ENCODE measurements at places on chromosomes 5 and 9. TPM values are rescaled to one million over a fixed set of nuclear protein-coding genes. Genes with fewer than 3 reads are reported as not detected.
A peak's percentile ranks its signal among the peaks of the same experiment; 100 is the strongest.

Gene ADAMTS13
- 1.8 TPM for total RNA-seq

Gene OTULINL
- total RNA-seq = 1.0 TPM

DNA sequence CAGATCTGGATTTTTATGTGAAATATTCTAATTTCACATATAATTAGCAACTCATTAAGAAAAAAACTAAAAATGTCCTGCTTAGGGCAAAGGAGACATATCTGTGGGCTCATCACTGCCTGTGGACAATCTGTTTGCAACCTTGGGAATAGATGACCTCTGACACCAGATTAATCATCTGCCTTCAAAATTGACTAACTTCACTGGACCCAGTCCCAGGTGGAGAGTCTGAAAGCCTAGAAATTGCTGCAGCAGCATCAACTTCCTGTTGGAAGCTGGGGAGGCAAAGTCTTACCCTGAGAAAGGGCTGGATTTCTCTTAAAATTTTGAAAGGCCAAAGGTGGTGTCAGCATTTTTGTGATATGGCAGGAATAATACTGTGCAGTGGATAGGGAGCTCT lies 76.3 kb upstream of the TNC start:
- no peak for DNase-seq

GRCh38 chr9:133238851-133239532 lies 29.9 kb upstream of the OBP2B start:
- peak; percentile 43 for DNase-seq

- DNase-seq = no peak
These were observed 112.8 kb downstream of the CMYA5 start for GRCh38 chr5:79802406-79802805.

DNA sequence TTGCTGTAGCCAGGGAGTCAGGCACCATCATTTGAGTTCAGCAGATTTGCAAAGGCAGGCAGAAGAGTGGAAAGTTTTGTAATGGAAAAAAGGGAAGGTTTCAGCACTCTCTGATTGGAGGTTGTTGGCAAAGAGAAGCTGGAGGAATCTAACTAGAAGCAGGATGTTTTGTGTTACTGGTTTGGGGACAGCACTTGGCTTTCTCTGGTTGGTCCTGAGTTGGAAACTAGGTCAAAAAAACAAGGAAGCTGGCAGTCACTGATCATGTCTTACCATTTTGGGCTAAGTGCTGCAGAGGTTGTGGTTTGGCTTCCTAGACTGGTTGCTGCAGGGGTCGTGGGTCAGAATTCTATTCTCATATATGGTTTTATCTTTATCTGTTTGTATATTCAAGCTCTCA lies 189.8 kb downstream of the DRD1 start:
- no peak for DNase-seq

DNA sequence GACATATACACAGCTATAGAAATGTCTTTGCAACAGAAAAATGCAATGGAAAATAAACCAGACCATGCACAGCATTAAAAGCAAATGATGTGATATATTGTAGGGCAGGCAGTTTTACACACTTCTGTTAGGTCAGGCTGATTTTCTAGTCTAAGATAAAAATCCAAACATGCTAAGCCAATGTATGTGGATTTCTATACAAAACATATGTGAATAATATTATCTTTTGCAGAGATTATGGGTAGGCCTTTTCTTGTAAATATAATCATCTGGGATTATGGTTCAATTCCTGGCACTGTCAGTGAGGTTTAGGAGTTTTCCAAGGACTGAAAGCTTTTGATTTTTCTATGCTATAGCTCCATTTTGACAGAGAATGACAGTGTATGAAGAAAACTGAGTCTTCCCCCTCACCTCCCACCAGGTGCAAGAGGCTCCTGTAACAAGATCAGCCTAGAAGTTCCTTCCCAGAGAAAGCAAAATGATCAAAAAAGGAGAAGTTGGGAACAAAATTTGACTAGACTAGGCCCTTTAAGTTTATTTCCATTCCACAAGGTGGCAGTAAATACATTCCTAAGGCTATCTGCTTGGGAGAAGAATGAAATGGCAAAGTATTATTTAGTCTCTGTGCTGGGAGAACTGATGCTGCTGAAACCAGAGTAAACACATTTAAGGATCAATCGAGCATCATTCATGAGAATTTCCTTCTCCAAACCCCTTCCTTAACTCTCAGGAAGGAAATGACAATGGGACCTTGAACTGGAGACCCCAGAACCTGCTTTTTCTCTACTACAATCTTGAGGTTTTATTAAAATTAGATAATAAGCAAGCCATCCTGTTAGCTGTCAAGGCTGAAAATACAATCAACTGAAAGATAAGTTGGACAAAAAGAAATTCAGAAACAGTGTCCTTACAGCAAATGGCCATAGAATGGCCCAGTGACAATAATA lies 133.0 kb upstream of the TUT7 start:
- DNase-seq = no peak

DNA sequence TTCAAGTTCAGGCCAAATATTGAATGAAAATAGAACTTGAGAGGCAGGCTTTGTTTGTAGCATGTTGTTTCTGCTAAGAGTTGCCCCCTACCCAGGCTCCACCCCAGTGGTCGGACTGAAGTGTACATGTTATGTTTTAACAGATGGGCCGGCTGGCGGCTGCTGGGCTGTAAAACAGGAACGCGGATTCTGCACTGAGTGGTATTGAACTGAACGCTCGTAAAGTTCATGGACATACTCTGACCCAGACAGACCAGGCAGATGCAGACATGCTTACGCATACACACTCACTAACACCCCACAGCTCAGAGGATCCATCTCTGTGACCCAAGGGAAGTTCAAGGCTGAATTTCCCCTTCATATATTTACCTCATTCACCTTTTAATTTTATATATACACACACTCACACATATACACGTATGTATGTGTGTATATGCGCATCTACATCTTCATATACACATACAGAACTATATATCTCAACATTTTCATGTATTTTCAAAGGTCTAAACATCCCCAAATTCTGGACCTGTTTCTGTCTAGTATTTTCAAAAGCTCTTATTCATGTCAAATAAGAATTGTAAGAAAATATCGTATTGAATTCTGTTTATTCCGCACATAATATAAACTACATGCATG lies 1.4 kb downstream of the MARCHF3 start:
- no peak for DNase-seq

GRCh38 chr9:75814667-75815066 lies 75.8 kb upstream of the PCSK5 start:
- no peak for DNase-seq

GRCh38 chr5:127290946-127291693 lies 524 bp downstream of the MEGF10 start:
- no peak for DNase-seq

DNA sequence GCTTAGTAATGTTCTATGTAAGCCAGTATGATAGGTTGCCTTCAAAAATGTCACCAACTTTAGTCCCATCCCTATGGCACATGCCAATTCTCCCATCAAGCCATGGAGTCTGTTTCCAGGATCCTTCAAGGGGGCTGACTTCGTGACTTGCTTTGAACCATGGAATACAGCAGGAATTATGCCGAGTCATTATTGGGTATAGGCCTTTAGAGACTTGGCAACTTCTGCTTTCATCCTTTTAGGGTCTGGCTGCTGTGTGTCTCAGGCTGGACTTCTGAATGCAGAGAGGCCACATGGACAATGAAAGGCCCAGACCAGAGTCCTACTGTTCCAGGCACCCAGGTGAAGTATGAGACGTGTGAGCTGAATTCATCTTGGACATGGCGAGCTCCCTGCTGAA lies 109.8 kb downstream of the DENND1A start:
- DNase-seq = no peak

All from uterus (tissue), 4 donors.